Right kidney (tissue), 9 donors: ENCODE measurements at places on chromosomes 1 and 21.

DNA sequence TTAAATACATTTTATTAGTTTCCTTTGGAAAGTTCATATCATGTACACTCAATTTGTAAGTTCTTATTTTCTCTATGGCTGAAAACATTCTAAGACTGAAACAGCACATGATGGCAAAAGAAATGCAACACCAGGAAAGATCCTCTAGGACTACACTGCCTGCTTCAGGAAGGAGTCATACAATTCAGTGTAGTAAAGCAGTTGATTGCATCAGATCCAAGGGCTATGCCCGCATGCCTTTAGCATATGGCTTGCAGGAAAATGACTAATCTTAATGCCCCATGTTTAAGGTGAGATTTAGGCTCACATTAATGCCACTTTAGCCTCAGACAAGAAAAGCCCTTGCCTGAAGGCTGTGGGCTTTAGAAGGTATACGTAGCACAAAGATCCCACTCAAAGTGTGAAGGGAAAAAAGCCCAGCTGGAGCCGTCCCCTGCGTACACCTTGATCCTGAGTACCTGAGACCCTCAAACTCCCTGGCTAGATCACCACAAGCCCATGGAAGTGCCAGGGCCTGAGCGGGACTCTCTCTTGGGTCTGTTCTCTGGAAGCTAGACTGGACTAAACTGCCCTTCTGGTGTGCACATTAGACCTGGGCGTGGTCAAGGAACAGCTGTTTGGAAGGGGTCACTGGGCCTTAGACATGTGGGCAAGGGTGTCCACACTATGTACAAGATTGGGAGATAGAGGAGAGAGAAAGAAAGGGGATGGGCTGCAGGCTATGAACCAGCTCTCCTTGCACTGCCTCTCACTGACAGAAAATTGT is 52.9 kb downstream of the ESRRG start:
- no peak for DNase-seq

- no peak for DNase-seq
These were observed 200.4 kb downstream of the HUNK start for GRCh38 chr21:32073190-32073589.

GRCh38 chr1:148363439-148363810 is 119.7 kb downstream of the PPIAL4G start:
- DNase-seq, result no peak

DNA sequence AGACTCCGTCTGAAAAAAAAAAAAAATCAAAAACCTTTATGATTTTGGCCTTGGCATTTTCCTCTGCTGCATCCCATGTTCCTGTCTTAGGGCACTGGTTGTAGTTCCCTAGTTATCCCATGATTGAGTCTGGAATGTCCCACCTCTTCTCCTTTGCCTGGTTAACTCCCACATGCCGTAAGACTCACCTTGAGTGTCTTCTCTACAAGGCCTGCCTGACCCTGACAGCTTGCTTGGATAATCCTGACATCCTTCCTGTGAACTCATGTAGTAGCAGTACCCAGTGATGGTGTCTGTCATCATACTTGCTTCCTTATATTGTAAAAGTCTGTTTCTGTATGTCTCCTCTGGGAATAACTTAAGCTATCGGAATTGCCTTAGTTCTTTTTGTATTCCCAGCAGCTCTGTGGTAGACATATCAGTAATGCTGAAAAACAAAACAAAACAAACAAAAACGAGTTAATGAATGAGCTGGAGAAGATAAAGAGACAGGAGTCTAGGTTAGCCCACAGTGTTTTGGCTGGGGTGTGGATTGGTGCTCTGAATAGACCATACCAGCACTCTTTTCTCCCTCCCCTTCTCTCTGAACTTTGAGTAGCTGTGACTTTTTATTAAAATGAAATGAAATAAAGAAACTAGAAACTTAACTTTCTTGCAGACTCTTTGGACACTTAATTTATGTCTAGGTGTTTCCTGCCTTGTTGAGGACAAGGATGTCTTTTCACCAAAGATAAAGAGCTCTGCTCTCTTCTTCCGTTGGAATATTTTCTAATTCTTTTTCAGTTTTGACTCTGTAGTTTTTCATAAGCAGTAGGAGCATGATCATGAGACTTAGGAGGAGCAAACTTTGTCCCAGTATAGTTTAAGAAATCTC is 15.1 kb downstream of the NEK7 start:
- DNase-seq, result no peak

DNA sequence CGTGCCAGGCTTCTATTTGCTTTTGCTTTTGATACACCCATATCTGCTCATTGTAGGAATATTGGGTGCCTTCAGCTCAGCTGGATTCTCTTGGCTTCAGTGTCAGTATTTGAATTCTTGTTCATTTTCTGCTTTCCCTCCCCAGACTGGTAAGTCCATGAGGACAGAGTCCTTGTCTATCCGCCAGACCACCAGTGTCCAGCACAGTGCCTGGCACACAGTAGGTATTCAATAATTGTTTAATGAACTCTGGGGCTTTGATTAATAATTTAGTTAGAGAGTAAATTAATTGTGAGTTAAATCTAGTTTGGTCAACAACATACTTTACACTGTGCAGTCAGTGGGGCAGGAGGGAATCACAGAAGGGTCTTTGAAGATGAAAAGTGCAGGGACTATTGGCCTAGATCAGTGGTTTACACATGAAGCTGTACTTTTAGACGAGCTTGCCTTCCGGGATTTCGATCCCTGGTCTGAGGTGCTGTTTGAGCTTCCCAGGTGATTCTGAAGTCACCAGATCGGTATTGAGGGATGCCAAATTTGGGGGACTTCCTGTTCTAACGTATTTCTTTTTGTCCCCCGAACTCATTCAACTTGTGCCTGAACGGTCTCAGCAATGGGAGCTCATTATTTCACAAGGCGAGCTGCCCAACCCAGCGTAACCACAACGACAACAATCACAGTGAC is 119.1 kb upstream of the JUN start:
- no peak for DNase-seq

DNA sequence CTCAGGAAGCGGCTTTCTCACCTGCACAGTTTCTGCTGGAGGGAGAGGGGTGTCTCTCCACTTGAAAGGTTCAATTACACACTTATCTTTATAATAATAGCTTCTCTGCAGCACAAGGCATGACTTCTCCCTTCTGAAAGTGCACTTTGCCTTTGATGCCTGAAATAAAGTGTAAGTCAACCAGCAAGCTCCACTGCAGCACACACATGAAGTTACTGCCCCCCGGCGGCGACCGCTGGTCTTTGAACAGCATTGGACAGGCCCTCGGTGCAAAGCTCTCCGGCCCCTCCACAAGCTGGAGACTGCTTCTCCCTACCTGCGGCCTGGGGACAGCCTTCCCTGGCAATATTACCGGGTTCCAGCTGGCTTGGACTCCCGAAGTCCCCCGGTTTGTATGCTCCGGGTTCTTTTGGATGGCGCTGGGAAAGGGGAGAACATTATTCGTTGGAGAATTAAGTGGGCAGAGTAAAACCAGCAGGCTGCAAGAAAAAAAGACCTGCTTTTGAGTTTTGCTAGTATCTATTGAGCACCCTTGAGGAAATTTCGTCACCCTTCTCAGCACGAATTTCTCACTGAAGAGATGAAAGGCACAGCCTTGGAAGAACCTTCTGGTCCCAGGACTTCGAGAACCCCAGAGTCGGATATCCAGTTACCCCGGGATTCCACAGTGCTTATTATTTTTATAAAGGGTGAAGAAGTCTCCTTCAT is 11.8 kb downstream of the RCAN1 start:
- DNase-seq, result peak; percentile 57

GRCh38 chr1:52122384-52122783 is 19.5 kb upstream of the ZFYVE9 start:
- no peak for DNase-seq

GRCh38 chr1:31681415-31681814 is 22.4 kb downstream of the COL16A1 start:
- DNase-seq, result no peak

GRCh38 chr1:79042117-79042516 is 35.6 kb upstream of the ADGRL4 start:
- DNase-seq, result no peak

DNA sequence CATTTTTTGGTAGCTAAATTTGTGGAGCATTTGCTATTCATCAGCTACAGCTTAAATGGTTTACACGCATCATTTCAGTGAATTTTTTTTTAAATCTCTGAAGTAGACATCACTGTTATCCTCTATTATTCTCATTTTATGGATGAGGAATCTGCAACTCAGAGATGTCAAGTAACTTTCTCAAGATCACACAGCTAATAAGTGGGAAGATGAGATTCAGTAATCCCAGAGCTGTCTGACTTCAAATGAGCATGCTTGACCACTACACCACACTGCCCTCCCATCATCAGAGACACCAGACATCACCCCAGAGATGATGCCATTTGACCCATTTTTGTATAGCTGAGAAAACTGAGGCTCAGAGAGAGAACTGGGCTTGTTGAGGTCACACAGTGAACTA is 116.4 kb downstream of the RRAGC start:
- no peak for DNase-seq

GRCh38 chr1:92298573-92299476 is at the start of the genes GLMN and RPAP2:
Gene GLMN, minus strand, starts transcription at chr1:92298987. Its CDS starts 988 bp downstream, at chr1:92297999.
Gene RPAP2, plus strand, starts transcription at chr1:92299059. Its CDS starts 15 bp downstream, at chr1:92299074.
- DNase-seq, result peak; percentile 99

DNA sequence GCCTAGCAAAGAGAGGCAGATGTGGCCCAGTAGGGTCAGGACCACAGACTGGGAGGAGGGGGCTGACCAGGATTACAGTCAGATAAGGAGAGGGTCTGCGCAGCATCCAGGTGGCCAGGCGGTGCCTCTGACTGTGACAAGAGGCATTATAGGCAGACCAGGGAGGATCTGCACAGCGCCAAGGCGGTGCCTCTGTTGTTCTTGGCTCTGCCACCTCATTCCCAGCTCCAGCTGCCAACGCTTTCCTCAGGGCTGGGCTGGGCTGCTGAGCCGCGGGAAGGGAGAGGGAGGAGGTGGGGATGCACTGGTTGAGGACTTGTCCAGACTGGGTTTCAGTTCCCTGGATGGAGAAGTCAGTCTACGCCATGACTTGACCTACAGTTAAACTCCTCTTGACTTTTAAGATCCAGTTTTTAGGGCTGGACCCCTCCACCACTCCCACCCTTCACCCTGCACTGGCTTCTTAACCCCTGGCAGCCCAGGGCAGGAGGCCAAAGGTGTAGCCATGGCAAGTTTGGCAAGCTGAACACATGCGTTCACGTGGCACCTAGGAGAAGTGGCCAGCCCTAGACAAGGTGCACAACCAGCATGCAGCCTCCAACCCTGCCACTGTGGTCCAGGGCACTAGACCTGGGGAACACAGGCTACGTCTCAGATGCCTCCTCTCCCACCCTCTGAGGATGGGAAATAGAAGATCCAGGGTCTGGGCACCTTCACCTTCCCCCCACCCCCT is 4.5 kb upstream of the CRABP2 start:
- DNase-seq, result no peak

DNA sequence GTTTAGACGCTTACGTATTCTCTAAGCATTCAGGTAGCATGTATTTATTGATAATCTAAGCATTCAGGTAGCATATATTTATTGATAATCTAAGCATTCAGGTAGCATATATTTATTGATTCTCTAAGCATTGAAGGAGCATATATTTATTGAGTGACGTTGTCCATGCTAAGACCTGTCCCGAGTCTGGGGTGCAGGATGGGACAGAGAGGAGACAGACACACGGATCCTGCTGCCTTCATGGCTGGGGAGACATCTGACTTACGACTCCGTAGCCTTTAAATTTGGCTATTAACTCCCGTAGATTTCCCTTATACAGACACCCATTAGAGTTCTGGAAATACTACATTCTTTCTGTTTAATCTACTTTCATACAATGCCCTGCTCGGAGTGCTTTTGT is 982 bp downstream of the SCCPDH start:
- DNase-seq, result peak; percentile 10

- no peak for DNase-seq
These were observed 11.3 kb upstream of the MRPL55 start for GRCh38 chr1:228120351-228120750.

DNA sequence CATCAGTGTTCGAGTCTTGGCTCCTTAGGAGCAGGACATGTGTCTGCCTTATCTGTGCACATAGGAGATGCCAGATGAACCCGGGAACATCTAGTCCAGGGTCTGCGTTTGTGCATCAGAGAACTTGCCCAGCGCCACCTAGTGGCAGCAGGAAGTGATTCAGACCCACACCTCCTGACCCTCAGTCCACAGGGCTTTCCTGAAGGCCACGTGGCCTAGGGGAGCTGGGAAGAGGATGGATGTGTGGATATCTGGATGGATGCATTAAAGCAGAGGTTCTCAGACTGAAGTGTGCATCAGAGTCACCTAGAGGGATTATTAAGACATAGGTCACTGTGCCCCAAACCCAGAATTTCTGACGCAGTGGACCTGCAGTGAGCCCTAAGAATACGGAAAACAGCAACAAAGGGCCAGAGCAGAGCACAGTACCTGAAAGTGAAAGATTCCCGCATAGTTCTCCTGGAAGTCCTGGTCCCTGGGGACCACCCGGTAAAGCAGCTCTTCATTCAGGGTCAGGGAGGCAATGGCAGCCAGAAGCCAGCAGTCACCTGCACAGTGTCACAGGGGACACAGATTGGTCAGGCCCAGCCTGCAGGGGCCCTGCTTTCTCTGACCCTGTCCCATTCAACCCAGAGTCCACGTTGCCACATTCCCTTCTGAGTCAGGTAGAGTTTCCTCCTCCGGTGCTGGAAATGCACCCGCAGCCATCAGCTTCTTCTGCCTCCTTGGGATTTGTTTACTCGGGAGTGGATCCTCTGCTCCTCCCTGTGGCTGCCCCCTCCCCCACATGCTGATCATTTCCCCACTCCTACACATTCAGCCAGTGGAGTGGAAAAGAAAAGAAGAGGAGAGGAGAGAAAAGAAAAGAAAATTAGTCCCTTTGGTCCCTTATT is 37.0 kb downstream of the CAPN8 start:
- peak; percentile 51 for DNase-seq
